ENCODE measurements at places on chromosomes 1 and 21.

GRCh38 chr1:91026777-91027176 is 4.9 kb upstream of the ZNF644 start:
- no peak for DNase-seq

- no peak for DNase-seq
These were observed 16.1 kb downstream of the EPHX4 start for GRCh38 chr1:92045766-92046495.

DNA sequence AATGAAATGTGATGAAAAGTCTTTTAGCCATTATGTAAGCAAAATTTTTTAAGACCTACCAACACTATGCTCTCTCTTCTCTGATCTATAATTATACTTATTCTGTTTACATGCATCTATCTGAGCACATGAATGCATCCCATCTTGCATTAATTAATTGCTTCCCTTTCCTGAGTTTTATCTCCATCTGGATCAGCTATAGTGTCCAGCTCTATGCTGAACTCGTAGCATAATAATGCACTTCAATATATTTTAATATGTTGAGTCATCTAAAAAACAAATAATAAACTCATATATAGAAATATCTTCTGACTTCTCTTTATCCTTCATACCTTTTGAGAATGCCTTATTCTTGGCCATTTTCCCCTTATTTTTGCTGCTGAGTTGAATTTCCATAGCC is 1097.8 kb downstream of the TTLL7 start:
- no peak for DNase-seq

GRCh38 chr1:7541629-7542028 is 229.5 kb upstream of the VAMP3 start:
- no peak for DNase-seq

DNA sequence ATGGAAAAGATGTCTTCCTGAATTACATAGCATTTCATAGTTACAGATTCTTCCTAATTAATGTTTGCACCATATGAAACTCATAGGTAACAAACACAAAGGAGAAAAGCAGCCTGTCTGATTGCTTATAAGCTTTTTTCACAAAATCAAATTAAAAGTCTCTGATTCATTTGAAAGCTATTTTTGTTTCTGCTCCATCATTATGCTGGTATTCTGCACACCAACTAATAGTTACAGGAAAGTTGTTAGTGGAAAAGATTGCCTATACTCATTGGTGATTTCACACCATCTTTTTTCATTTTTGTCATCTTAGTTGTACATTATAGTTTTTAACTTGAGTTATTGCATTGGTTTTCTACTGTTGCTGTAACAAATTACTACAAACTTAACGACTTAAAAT is 70.0 kb downstream of the PRKAA2 start:
- no peak for DNase-seq

DNA sequence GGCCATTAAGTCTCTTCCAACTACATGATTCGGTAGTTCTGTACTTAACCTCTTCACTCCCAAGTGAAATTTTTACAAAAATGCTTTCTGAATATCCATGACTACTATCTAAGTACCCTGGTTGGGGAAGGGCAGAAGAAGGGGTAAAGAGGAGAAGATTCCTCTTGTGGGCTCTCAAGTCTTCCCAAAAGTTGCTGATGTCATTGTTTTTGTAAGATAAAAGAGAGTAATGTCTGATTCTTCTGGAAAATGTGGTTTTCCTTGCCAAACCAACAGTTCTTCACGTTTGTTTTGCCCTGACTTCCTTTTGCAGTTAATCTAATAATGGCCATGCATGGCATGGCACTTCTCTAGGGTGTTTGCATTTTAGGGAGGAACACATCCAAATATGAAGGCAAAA is 34.7 kb upstream of the AK4 start:
- DNase-seq = no peak

DNA sequence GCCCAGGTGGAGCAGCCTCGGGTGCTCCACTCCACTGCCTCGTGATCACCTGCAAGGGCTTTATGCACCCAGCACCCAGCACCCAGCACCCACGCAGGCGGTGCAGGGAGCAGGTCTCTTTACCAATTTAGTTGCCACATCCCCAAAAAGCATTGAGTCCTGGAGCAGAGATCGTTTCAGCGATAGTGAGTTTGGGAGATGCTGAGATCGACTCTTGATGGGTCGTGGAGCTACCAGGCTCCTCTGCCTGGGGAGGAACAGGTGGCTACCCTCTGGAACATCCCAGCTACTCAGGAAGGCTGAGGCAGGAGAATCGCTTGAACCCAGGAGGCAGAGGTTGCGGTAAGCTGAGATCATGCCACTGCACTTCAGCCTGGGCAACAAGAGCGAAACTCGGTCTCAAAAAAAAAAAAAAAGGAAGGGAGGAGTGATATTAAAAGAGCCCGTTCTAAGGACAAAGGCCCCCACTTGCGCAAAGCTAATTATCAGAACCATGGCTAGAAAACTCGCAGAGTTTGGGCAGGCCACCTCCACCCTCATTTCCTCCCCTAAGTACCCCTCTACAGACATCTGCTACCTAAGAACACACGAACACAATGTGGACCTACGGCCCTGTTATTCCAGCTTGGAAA is 106.5 kb upstream of the SLC45A1 start:
- no peak for DNase-seq

DNA sequence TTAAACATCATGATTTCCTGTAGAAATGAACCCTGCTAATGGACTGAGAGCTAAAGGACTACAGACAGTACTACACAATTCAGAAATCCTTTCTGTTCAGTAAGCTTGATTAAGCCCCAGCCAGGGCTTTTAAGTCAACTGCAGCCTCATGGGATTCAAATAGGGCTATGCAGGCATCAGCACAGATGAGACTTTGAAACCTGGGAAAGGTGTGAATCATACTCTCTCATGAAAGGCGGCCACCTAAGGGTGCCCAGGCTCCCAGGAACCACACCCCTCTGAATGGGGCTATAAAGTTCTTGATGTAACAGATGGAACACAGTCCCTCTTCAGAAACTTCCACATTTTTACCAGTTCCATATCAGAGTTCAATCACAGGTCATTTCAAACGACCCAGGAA is 7.6 kb downstream of the SIPA1L2 start:
- no peak for DNase-seq

DNA sequence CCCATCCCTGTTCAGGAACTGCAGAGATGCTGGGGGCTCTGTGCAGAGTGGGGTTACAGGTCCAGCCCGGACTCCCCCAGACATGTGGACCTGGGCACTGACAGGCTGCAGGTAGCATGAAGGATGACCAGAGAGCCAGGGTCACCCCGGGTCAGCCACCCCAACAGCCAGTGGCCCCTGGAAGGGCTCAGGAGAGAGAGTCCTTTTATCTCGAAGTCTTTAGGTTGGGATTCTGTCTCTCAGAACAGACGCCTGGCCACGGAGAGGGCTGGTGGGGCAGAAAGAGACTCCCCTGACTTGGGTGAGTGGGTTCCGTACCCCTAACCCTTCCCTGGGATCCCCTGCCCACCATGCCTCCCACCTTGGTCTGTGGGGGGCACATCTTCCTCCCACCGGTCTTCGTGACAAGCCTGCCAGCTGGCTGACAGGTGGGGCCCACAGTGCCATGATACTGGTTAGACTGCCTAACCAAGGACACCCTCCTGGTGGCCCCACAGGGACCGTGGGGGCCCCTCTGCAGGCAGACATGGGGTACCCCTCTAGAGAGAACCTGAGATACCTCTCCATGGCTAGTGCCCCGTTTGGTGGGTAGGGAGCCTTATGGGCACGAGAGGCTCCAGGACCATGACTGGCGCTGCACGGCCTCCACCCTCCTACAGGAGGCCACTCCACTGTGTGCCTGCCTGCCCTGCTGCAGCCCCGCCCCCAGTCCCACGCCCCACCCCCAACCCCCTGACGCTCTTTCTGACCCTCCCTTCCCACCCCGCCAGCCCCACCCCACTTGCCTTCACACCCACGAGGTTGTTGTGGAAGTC is 24.2 kb downstream of the WNT9A start:
- DNase-seq = no peak

- DNase-seq = no peak
These were observed 197.1 kb downstream of the TOMM20 start for GRCh38 chr1:234931404-234931973.

DNA sequence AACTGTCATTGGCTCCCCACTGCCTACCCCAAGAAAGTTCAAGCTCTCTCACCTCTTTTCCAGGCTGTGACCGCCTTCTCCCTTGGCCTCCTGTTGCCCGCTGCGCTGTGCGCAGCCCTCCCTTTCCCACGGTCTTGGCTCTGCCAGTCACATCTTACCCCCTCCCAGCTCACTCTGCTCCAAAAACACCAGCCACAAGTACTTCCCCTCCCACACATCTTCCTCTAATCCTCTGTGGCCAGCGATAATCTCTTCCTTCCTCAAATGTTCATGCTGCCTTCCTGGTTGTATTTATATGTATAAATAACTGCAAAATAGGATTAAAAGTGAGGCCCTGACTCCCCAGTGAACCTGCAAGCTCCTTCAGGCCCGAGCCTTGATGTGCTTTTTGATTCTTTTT is 81.8 kb downstream of the AJAP1 start:
- DNase-seq = no peak

DNA sequence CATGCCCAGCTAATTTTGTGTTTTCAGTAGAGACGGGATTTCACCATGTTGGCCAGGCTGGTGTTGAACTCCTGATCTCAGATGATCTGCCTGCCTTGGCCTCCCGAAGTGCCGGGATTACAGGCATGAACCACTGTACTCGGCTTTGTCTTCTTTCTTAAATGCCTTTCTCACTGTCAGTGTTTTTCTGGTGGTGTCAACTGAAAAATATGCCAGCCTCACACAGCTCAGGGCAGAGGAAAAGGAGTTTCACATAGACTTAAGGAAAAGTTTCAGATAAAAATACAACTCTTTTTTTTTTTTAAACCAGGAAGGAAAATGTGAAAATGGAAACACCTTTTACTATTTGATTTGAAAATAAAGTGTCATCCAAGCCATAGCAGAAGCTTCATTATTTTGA is 4.6 kb upstream of the MAB21L3 start:
- no peak for DNase-seq

GRCh38 chr1:236848274-236848923 is 53.3 kb downstream of the MTR start:
- DNase-seq = no peak

DNA sequence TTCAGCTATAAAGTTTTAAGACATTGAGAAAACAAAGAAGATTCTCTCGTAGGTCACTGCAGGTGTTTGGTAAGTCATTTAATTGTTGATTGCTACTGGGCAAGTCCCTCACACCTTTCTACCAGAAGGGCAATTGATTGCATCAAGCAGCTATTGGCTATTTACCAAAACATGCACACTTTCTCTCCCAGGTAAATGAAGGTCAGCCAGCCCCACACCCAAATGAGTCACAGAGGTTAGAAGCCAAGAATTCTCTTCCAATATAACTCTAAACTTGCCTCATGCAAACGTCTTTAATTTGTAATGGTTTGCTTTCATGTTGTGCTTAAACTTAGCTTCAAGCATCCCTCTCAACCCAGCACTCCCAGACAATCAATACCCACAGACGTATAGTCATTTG is 475.3 kb upstream of the ADGRL2 start:
- no peak for DNase-seq

GRCh38 chr21:15735409-15735808 is 5.6 kb downstream of the USP25 start:
- DNase-seq = no peak

DNA sequence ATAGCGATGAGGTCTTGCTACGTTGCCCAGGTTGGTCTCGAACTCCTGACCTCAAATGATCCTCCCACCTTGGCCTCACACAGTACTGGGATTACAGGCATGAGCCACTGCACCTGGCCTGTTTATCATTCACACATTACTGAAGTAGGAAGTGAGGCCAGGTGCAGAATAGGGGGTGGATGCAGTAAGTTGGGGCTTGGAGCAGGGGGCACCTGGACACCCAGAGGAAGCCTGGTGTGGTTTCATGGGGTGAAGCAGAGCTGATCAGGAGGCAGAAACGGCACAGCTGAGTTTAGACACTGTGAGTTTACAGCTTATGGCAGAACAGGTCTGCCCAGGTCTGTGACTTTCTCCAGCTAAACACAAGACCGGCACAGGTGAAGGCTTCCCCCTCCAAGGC is 4.9 kb downstream of the CDA start:
- DNase-seq = no peak

All from activated CD8-positive, alpha-beta memory T cell treated with anti-CD3 and anti-CD28 coated beads for 1 hour (primary cell).